ENCODE measurements at places on chromosomes 4 and X.

DNA sequence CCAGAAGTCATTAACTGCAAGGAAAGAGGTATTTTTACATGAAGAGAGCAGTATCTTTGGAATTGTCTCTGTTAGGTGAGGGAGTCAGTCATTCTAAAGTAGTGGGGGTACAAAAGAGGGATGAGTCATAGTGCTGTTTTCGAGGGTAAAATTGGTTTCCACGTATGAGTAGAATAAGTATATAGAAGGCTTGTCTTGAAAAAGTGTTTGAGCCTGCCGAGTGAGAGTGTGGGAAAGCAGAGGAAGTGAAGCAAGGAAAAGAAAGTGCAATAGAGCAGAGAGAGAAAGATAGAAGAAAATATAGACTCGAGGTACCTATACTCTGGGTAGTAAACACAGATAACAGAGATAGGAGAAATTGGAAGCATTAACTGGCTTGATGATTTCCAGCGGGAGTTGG is 696.4 kb downstream of the DMD start:
- DNase-seq: no peak

DNA sequence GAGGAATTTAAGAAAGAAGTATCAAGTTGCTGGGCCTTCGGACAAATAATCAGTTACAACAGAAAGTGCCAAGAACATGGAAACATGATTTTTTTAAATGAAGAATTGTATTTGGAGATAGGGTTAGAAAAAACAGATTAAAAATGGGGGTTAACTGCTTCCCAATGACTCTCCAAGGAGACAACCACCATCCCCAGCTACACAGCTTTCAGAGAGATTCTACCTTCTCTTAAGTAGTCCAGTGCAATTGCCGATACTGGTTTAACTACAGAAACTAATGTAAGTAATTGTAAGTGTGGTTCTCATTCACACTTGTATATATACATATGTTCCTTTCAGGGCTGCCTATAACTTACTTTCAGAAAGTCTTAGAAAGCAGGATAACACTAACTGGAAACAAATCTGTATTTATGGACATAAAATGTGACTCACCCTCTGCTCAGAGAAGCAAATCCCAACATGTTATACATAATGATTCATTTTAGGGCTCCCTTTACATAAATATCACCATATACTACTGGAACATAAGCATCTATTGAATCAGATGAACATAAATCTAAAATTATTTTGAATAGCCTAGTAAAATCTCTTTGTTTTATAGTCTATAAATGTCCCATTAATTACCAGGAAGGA is 248.9 kb upstream of the UGT8 start:
- no peak for DNase-seq

DNA sequence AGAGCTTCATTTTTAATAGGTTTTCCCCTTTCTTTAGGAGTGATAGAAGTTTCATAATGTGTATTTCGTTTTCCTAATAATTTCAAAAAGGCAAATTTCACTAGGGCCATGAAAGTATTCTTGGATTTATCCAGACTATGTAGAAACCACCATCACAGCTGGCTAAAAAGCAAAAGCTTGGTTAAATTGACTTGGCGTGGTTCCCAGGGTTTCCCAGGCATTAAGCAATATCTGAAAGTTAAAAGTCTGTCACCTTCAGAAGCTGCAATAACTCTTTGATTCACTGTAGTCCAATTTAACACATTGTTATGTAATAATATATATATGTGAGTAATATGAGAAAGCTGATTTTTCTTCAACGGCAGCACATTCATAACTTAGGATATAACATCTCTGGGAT is 38.3 kb downstream of the NDNF start:
- no peak for DNase-seq

DNA sequence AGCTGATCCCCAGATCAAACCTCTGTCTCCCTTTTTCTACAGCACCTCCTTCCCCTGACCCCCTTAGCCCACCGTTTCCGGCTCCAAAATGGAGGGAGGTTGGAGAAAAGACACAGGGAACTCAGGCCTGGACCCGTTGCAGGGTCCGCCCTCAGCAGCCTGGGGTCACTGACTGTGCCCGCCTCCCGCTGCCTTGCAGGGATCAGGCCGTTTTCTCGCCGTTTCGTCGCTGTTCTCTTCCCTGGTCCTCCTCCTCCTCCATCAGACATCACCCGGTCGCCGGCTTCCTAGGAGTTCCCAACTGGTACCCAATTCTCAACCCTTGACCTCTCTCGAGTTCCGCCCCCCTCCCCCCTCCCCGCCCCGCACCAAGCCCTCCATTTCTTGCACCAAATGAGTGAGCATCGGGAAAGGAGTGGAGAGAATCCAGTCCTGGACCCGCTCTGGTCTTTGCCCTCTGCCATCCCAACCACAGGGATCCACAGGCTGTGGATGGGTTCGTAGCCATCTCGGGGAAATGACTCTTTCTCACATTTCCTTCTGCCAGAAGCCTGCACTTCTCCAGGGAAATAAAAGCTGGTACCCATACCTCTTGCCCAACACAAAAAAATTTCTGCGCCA is 493 bp downstream of the TCEAL5 start:
- no peak for DNase-seq

DNA sequence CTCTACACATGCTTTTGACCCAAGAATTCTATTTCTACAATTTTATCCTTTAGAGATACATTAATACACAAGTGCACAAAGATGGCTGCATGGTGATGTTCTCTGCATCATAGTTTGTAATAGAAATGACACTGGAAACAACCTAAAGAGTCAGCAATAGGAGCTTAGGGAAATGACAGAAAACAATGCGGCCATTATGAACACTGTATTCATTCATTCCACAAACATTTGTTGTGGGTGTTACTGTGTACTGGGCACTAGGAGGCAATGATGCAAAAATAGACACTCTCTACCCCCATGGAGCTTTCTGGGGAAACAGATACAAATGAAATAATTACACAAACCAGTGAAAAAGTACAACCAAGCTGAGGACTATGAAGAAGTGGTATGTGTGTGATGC is 32.0 kb downstream of the IDS start:
- no peak for DNase-seq

GRCh38 chrX:55008571-55009358 is 8.6 kb downstream of the APEX2 start:
- no peak for DNase-seq

DNA sequence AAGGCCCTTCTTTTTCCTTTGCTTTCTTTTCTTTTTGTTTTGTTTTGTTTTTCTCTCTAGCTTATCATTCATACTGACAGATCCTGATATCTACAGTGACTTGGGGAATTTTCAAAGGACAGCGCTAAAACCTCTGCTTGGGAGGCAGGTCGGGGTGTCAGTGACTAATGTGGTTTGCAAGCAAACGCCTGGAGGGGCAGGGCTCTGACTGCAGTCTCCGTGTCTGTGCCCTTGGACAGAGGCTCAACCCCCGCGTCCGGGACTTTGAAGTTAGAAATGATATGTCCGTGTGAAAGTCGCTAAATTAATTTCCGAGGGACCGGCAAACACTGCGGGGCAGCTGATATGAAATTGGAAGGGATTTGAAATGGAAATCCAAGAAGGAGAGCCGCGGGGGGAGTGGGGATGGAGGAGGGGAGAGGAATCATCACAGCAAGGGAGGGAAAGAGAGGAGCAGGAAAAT is 312.4 kb downstream of the DHRSX start:
- DNase-seq: no peak

GRCh38 chr4:165207016-165207430 is 338 bp upstream of the KLHL2 start:
- DNase-seq: no peak

DNA sequence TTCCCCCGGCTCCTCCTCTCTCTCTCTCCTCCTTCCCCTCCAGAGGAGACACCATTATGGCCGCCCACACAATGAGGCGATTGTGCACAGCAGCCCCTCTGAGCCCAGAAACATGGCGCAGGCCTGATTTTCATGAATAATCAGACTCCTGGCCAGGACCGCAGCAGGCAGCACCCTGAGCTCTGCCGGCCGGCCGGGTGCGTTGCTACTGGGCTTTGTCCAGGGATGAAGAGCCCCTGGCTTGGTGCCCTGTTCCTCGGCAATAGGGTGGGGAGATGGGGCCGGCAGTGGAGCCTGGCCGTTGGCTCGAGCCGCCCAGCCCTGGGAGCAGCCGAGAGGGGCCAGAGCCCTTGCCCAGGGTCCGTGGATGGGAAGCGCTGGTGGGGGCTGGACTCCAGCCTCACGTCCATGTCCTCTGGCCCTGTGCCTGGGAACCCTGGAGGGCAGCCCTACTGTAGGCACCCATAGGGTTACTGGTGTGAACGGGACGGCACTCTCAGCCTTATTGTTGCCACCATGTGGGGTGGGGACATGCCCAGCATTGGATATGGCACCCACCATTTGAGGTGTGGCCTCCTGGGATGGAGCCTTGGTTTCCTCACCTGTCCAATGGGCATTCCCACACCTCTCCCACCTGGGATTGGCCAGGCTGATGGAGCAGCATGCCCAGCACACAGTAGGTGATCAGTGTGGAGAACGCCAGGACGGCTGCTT is 103.0 kb downstream of the SORCS2 start:
- DNase-seq: no peak

- DNase-seq: no peak
Measured at GRCh38 chr4:37935026-37935425, 25.2 kb upstream of the PTTG2 start.

DNA sequence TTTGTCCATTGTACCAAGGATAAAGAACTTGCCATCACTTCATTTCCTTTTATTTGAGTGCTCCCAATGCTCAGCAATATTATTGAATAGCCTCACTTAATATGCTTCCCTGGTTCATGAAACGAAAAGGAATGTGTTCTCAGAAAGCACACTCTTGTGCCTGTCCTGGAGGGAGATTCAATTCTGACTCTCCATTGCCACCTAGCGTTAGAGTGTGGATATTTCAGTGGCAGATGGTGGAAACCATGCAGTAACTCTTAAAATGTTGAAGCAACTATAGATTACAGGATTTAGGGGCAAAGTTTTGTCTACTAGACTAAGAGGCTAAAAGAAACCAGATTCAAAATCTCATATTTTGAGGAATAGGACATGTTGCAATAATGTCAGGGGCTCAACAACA is 36.0 kb downstream of the GAB3 start:
- no peak for DNase-seq

- DNase-seq: no peak
Measured at GRCh38 chrX:32937043-32937442, 274.3 kb downstream of the DMD start.

DNA sequence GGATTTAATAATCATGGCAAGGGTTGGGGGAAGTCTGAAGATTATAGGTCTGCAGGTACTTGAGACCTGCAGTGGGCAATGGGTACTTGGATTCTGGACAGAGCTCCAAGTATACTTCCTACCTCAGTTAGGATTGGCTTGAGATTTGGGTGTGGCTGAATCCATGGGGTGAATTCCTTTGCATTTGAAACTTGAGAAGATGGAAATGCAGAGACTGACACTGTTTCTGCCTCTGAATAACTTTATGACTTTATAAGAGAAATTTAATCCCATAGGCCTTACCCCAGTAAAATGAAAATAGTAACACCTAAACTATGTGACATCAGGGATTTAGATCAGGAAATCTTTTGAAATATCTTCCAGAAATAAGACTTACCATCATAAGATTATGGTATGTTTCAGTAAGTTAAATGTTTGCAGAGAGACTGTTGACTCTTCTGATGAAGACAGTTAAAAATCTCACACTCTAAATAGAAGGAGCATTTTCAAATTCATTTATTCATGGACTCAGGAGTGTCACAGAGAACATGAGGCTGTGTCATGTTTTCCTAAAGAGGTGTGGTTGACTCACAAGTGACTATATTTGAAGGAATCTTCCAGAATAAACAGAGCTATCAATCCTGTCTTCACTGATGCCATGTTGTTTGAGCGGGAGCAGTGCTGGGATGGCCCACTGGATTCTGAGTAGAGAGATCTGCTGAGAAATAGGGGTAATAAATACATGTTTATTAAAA is 513.5 kb upstream of the NR3C2 start:
- no peak for DNase-seq

GRCh38 chr4:188444500-188444899 is 305.3 kb downstream of the TRIML1 start:
- no peak for DNase-seq

DNA sequence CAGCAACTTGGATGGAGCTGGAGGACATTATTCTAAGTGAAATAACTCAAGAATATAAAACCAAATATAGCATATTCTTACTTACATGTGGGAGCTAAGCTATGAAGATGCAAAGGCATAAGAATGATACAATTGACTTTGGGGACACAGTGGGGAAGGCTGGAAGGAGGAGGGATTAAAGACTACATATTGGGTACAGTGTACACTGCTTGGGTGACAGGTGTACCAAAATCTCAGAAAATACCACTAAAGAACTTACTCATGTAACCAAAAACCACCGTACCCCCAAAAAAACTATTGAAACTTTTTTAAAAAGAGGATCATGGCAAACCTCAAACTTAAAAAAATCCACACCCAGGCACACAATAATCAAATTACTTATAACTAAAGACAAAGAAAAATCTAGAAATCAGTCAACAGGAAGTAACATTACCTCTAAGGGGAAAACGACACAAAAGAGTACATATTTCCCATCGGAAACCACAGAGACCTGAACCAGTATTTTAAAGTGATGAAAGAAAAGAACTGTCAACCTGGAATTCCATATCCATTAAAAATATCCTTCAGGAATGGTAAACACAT is 241.8 kb downstream of the PRDM5 start:
- DNase-seq: no peak

GRCh38 chr4:105474099-105474518 is 247 bp upstream of the PPA2 start:
- no peak for DNase-seq

- DNase-seq: no peak
Measured at GRCh38 chr4:8726344-8726851, 133.8 kb downstream of the CPZ start.

DNA sequence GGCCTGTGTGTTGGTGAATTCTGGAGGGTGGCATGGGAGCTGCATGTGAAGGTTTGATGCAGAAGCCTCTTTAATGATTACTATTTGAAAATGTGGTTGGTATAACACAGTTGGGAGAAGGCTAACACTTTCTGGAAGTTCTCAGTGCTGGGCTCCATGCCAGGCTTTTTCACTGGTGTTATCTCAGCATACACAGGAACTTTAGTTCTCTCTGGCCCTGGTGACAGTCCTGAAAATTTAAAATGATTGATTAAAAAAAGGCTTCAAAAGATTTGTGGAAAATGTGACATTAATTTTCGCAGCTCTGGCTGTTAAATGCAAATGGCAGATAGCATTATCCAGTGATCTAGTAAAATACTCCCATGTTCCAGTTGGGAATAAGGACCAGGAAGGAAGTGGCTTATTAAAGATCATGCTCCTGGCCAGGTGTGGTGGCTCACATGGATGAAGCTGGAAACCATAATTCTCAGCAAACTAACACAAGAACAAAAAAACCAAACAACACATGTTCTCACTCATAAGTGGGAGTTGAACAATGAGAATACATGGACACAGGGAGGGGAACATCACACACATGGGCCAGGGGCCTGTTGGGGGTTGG is 36.6 kb downstream of the DIPK2B start:
- DNase-seq: no peak

DNA sequence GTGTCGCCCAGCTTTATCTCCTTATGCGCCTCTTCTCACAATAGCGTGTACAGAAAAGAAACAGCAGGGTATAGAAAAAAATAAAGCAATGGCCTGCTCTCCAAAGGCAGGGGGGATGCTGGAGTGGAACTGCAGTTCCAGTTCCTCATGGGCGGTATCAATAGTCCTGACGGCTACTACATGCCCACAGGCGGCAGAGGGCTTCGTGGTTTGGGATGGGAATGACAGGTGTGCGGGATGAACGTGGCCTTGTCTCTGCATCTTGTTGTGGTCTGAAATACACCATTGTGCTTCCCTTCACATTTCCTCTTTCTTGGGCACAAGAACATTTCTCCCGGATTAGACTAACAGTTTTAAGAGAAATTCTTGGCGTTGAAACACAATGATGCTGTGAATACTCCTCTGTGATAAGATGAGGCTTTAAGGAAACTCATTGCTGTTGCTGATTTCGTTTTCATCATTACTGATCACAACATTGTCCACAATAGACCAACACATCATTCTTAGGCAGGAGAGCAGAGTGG is 124.1 kb upstream of the IGFBP7 start:
- DNase-seq: no peak

Data from stimulated activated CD8-positive, alpha-beta memory T cell treated with anti-CD3 and anti-CD28 coated beads, Interleukin-4, amount 100 ng/mL, for 4 hours (primary cell).